NCI-H1417 treated with DMSO at 0.1 percent for 48 hours (cell line): ENCODE measurements at places on chromosomes 16 and 17.

DNA sequence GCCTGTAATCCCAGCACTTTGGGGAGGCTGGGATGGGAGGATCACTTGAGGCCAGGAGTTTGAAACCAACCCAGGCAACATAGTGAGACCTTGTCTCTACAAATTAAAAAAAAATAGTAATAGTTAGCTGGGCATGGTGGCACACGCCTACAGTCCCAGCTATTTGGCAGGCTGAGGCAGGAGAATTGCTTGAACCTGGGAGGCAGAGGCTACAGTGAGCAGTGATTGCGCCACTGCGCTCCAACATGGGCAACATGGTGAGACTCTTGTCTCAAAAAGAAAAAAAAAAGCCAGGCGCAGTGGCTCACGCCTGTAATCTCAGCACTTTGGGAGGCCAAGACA lies 56.9 kb upstream of the MRTFB start:
- DNase-seq, result no peak

DNA sequence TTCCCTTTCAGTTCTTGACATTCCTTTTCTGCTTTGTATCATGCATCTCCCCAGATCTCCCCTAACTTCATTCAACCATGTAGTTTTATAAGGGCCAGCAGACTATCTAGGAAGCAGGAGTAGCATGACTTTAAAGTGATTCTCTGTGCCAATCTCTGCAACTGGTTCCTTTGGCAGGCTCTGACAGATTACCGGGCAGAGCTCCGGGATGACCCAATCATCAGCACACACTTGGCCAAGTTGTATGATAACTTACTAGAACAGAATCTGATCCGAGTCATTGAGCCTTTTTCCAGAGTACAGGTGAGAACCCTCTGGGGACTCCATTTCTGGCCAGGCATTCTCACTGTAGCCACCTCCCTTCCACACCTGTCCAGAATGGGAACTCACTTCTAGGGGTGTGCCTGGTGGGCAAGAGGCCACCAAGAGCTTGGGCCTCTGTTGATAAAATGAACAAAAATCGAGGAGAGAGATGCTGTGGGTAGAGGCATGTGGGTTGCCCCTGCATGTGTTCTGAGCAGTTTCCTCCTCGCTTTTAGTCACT lies 7.6 kb upstream of the CDK5R1 start:
- no peak for DNase-seq

DNA sequence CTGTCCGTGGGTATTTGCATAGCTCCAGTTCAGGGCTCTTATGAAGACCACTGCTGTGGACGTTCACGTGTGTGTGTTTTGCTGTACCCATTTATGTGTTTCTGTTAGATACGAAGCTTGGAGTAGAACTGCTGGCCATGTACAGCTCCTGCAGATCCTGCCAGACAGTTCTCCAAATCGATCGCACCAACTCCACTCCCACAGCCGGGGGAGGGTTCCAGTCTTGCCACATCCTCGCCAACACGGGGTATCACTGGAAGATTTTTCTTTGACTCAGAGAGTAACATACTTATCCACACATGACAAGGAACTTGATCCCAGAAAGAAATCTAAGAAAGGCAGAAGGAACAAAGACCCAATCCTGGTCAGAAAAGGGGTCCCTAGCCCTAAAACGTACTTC lies 37.4 kb downstream of the TMEM186 start:
- DNase-seq, result no peak

- DNase-seq, result no peak
Observed at GRCh38 chr16:87040169-87041117, 276.7 kb downstream of the C16orf95 start.

DNA sequence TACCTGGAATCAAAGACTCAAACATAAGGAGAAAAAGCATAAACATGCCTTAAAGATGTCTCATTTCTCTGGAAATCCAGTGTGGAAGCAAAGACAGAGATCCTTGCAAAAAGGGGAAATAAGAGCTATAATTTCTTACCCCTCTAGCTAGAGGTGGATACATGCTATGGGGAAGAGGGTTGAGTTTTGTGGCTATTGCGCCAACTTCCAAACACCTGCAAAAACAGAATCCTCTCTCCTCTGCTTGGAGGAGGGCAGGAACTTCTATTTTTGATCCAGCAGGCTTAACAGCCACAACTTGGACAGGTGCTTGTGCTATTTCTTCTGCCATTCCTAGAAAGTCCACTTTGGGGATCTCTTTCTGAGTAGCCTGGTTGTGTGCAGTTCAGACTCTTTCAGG lies 21.5 kb upstream of the NUDT7 start:
- no peak for DNase-seq

DNA sequence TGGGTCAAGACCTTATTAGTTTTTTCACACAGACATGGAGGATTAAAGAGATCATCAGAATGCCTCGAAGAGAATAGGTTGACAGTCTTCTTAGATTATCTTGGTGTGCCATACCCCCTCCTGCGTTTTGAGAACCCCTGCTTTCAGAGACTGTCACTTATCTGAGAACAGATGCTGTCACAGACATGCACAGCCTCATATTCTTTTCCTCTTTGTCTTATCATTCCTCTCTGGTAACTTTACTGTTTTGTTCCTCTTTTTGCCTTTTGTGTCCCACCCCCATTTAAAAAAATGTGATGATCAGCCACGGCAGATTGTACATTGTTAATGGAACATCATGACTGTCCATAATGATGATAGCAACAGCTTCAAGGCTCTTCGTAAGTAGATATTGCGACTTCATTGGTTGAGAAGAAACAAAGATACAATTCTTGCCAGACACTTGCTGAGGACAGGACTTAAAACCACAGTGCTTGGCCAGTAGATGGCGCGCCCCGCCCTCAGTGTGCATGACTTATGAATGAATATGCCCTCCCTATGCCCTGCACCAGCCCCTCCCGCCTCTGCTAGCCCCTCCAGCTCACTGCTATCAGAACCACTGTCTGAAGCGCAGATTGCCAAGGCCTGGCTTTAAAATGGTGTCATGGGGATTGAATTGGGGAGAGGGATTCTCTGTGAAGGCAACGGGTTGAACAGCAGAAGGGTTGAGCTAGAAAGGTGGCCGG lies 2.6 kb upstream of the PITPNC1 start:
- peak; percentile 15 for DNase-seq

- no peak for DNase-seq
Observed at GRCh38 chr16:7744546-7745264, 412.1 kb downstream of the RBFOX1 start.

DNA sequence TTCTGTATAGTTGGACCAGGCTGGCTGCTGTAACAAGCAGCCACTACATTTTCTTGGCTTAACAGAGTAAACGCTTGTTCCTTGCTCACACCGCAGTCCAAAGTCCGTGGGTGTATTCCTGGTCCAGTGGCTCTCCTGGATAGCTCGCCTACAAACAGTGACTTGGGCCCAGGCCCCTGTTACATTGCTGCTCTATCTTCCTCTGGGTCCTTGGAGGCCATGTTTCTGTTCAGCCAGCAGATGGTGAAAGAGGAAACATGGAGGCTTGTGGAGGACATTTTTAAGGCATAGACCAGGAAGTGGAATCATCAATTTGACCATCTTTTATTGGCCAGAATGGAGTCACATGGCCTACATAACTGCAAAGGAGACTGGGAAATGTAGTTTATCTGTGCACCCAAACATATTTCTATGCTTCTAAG lies 55.1 kb downstream of the ATP2C2 start:
- no peak for DNase-seq

- no peak for DNase-seq
Observed at GRCh38 chr17:75521290-75521689, 4.2 kb upstream of the LLGL2 start.

DNA sequence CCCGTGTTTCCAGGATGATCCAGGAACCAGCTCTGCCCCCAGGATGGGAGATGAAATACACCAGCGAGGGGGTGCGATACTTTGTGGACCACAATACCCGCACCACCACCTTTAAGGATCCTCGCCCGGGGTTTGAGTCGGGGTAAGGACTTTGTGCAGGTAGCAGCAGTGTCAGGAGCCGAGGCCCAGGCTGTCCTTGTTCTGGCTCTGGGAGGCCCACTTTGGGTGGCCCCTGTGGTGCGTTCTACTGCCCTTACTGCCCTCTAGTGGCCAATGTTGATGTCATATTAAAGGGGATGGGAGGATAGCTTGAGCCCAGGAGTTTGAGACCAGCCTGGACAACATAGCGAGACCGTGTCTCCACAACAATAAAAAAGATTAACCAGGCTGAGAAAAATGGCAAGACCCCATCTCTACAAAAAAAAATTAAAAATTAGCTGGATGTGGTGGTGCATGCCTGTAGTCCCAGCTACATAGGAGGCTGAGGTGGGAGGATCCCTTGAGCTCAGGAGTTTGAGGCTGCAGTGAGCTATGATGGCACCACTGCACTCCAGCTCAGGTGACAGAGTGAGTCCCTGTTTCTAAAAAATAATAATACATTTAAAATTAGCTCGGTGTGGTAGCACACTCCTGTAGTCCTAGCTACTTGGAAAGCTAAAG lies 20.9 kb upstream of the CLEC18A start:
- no peak for DNase-seq

- no peak for DNase-seq
Observed at GRCh38 chr16:89103156-89103555, 9.5 kb downstream of the ACSF3 start.

- DNase-seq, result no peak
Observed at GRCh38 chr17:38925263-38925995, at the start of gene LASP1NB. TSS of gene LASP1NB (plus strand) at chr17:38925614.

- no peak for DNase-seq
Observed at GRCh38 chr17:2950846-2951245, 112.6 kb downstream of the OR1D5 start.

- no peak for DNase-seq
Observed at GRCh38 chr16:81537721-81538561, 93.3 kb downstream of the CMIP start.

- no peak for DNase-seq
Observed at GRCh38 chr17:61322325-61323002, 77.2 kb upstream of the TBX2 start.

- DNase-seq, result no peak
Observed at GRCh38 chr16:80664226-80664625, 123.4 kb downstream of the DYNLRB2 start.

GRCh38 chr16:79618041-79618691 lies 17.6 kb upstream of the MAF start:
- DNase-seq, result no peak

DNA sequence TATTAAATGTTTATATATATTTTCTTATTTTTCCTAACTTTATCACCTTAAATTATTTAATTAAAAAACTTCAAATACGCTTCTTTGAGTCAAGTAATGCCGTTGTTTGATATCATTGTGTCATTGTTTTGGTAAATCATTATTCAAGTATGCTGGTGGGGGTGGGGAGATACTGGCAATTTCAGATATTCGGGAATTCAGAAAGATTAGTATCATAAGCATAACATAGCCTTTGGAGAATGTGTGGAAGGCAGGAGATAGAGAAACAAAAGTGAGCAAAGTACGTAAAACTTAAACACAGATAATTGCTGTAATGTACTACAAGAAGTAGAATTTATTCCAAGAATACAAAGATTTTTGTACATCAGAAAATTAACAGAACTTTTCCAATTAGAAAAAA lies 49.8 kb downstream of the TANC2 start:
- no peak for DNase-seq

DNA sequence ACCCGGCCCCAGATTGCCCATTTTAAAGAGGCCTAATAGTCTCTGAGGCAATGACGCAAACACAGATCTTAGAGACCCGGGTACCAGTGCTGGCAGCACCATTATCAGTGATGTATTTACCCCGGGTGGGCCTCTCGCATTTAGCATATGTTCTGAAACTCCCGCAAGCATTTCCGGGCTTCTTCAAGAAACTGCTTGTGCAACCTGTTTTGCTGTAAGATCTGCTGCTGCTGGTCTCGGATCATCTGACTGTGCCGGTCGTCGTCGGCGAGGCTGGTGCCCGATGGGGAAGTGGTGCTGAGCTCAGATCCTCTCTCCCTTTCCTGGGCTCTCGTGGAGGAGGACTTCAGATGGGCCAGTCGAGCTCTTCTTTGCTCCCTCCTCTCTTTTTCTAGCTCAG lies 12.5 kb downstream of the CEP295NL start:
- no peak for DNase-seq

GRCh38 chr17:49952209-49952911 lies 16.6 kb upstream of the DLX4 start:
- peak; percentile 10 for DNase-seq

- no peak for DNase-seq
Observed at GRCh38 chr17:38914741-38915638, 10.4 kb upstream of the LASP1NB start.

- no peak for DNase-seq
Observed at GRCh38 chr17:7192271-7192937, 13.2 kb upstream of the ASGR1 start.

GRCh38 chr16:79109771-79110170 lies 490.8 kb downstream of the MAF start:
- no peak for DNase-seq

DNA sequence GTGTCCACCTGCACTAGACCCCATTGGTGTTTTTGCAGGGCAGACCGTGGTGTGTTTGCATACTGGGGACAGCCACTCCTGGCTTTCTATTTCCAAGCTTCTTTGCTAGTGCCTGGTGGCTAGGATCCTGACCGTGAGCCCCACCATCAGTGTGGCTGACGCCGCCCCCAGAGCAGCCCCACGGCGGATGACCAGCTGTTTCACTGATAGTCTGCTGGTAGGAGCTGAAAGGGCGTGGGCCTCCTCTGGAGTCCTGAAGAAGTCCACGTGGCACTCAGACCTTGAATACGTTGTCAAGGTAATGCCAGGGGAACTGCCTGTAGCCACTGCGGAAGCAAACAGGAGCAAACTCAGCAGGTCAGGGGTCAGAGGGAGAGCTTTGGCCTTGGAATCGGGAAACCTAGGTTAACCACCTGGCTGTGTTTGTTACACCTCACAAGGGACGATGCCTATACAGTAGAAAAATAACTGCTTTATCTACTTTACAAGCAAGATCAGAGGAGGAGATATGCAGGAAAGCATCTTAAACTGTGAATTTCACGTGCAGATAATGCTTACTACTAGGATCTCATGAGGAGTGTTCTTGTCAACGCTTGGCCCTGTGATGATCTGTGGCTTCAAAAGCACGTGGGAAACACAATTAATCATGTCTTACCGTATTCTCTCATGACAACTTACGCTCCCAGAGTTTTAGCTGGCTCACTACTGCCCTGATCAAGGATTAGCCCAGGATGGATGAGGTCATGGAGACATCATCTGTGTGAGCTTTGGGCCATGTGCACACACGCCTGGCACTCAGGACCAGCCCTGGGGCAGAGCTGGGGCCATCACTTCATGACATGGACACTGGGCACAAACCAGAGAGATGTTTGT lies 30.3 kb downstream of the ALDH3A2 start:
- DNase-seq, result no peak

DNA sequence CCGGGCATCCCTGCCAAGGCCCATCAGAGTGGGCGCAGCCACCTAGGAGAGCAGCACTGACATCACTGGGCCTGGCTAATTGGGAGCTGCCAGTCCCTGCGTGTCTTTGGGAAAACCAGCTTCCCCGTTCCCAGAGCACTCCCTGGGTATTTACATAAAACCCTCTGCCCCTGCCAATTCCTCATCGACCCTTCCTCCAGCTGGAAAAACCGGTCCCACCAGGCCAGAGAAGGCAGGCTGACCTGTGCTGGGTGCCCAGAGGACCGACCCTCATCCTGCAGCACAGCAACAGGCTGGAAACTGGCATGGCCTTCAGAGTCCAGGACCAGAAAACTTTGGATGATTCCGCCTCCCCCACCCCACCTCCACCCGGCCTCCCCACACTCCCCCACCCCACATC lies 8.2 kb upstream of the FOXN1 start:
- no peak for DNase-seq
